NCI-H1694 (cell line): ENCODE measurements at places on chromosomes 4 and X.

- peak; percentile 82 for DNase-seq
These were observed 75.7 kb upstream of the ANK2 start for GRCh38 chr4:112973750-112974251.

- no peak for DNase-seq
These were observed 80.7 kb upstream of the GPM6B start for GRCh38 chrX:13897566-13897965.

DNA sequence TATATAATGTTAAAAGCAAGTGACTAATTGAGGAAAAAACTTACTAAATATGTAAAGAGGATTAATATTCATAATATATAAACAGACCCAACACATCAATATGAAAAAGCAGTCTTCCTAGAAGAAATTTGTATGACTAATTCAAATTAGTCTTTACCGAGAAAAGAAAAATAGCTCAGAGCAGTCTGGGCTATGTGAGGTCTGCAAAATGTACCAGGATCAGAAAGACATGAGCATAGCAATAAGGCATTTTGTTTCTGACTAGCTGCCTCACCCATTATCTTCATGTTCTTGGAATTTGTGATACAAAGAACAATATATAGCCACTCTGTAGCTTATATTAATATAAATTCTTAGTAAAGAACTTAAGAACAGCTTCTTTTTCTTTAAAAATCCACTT lies 13.7 kb upstream of the TMPRSS11B start:
- DNase-seq = no peak

GRCh38 chr4:16294455-16294854 lies 68.2 kb upstream of the TAPT1 start:
- no peak for DNase-seq

DNA sequence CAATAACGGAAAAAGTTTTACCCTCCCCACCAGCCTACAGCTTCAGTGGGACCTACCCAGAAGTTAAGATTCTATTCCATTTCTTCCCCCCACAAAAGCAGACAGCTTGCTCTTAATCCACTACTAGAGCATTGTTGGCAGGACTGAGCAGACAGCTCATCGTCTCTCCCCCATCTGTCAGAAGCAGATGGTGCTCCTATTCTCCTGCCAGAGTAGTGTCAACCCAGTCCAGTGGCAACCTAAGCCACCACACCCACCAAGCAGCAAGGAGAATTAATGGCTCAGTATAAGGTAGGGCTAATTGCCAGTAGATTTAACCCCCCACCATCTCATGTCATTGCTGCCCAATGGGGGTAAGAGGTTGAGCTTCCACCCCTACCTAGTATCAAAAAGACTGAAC lies 62.0 kb downstream of the AWAT2 start:
- DNase-seq = peak; percentile 95

DNA sequence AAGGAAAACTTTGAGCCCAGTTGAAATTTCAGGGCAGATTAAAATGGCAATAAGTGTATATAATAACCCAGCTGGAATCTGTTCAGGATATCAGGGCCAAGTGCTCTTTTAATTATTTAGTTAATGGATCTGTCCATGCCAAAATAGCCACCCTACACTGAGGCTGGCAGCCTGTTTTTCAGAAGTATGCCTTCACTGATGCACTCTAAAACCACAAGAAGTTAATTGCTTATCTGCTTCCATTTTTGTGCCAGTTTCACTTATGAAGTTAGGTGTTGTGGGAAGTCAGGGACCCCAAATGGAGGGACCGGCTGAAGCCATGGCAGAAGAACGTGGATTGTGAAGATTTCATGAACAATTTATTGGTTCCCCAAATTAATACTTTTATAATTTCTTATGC lies 960.3 kb downstream of the C4orf33 start:
- no peak for DNase-seq

DNA sequence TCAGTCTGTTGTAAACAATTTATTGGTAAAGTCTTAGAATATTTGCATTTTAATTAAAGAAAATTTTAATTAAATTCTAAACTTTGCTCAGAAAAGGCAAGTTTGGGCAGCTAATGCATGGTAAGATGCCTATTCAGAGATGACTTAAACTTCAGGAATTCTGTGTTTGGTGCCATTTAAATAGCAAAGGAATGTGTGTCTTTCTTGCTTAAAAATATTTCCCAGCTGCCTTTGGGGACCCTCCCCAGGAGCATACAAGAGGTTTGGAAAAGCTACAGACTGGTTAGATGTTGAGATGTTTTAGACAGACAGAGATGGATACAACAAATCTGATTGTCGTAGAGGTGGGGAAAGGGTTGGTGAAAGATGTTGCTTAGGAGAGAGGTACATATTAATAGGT lies 36.5 kb downstream of the AFF2 start:
- DNase-seq = no peak

DNA sequence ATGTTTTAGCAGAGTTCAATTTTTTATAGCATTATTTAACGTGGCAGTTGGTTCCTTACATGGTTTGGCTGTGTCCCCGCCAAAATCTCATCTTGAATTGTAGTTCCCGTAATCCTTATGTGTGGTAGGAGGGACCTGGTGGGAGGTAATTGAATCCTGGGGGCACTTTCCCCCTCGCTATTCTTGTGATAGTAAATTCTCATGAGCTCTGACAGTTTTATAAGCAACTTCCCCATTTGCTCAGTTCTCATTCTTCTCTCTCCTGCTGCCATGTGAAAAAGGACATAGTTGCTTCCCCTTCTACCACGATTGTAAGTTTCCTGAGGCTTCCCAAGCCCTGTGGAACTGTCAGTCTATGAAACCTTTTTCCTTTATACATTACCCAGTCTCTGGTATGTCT lies 329.5 kb downstream of the GRIA2 start:
- DNase-seq = no peak

GRCh38 chr4:16029886-16030285 lies 53.9 kb downstream of the PROM1 start:
- no peak for DNase-seq

DNA sequence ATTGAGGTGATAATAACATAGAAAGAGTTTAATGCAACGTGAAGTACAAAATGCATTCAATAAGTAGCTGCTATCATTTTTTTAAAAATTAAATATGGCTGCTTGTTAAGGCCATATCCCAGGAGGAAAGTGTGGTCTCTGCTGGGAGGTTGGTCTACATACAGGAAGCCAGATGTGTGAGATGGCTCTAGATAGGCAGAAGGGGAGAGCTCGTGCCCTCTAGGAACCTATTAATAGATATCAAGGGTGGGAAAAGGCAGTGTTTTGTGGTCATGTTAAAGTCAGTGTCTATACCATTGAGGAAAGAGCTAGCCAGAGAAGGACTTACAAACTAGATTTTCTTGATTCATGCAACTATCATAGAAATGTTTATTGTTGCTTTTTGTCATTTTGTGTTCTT lies 140.5 kb downstream of the KLHL8 start:
- DNase-seq = no peak

DNA sequence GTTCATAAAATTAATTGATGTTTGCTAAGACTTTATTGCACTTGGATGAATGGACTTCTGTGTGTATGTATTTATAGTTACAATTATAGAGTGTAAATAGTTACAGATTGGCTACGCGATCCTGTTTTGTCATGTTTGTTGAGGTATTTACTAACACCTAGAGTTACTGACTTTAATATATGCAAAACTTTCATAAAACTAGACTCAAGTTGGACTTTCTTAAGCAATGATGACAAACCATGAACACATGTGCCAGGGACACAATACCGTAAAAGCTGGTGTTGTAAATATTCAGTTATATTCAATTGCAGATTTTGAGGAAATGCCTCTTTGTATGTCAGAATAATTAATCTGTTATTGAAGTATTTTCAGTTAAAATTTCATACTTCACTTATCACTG lies 6.1 kb downstream of the GRIA2 start:
- DNase-seq = no peak

GRCh38 chr4:139229534-139230039 lies 50.4 kb downstream of the MGARP start:
- DNase-seq = peak; percentile 6

GRCh38 chrX:109880629-109881028 lies 122.3 kb upstream of the TMEM164 start:
- no peak for DNase-seq

DNA sequence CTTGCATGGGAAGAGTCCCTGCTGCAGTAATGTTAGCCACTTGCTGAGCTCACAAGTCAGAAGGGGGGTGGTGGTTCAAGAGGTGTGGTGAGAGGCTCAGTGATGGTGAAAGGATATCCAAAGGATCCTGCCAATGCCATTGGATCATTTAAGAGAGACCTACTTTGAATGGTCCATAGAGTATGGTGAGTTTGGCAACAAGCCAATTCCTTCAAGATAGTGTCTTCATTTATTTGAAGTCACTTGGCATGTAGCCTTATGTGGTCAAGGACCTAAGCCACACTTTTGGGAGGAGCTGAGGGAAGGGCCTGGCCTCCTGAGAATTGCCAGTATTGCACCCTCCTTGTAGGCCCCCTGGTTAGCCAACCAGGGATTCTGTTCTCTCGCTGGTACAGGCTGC lies 87.9 kb downstream of the TSPAN7 start:
- DNase-seq = no peak

DNA sequence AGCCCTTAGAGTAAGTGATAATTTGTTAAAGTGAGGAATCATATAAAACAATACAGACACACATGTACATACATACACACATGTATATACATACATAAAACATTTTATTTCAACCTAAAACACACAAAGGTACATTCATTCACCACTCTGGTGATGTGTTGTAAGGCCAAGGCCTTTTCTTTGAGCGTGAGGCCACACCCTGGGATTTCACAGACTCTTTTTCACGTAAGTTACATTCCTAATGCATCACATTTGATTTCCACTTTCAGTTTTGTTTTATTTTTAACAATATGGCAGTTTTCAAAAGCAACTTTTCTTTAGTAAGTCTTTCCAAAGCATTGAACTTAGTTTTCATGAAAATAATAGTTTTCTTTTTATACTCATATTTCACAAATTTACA lies 170.7 kb downstream of the COL4A6 start:
- DNase-seq = no peak

DNA sequence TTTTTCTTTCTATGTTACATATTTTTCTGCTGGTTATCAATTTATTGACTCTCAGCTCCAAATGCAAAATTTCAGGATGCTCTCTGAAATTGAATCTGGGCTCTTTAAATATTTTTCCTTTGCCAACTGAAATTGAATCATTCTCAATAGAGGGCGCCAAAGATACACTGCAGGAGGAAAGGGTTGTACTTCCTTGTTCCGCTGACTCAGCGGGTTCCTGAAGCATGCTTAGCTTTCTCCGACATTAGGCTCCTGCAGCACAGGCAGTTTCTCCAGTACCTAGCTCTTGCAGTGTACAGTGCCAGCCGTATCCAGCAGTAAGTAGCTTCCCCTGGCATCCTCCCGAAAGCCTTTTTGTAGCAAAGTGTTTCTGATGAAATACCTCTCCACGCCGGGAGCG lies 28.8 kb upstream of the CFAP47 start:
- DNase-seq = peak; percentile 38

DNA sequence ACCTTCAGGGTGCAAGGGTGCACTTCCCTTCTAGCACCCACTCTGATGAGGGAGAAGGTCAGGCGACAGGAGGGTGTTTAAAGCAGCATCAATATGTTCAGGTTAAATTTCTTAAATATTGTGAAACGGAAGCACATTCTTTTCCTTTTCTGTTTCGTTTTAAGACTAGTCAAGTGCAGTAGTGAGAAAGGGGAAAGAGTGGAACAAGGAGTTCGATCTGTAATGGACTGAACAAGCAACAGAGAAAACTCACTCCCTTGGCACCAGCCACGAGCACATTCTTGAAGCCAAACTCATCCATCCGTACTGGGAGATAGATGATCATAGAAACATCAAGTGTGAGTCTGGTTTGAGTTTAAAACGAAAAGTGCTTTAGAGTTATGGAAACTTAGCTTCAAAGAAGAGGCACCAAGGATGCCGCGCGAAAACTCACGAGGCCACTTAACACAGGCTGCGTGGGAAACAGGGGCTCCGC lies 815 bp downstream of the FAM53A start:
- DNase-seq = no peak

DNA sequence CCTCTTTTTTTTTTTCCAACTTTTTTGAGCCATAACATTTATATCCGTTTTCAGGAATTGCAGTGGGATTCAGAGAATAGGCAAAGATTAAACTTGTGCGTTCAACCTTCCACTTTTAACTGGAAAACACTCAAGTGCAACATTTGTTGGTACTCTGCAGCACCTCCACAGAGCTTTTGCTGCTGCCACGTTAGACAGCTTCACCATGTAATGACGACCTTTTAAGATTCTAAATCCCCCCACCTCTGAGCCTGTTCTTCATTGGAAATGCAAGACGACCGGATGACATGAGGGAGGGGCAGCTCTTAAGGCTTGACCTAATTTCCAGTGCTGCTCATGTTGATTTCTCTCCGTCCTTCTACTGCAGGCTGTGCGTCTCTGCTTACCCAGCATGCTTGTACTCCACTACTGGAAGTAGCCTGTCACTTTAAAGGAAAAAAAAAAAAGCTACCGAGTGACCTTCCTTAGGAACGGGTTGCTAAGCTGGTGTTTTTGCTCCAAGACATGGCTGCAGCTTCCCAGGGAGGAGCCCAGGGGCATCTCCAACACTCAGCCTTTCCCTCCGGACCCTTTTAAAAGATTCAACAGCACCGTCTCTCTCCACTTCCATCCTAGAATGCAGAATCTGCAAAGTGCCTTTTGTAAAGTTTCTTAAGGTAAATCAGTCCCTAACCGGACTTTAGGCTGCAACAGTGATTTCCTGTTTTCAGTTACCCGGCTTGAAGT lies at the start of gene CC2D2A:
TSS of gene CC2D2A (plus strand) at position 481 of the 726 bp plus-strand sequence. CDS start 6,051 bp downstream, outside the sequence.
- no peak for DNase-seq

- DNase-seq = no peak
These were observed 38.8 kb upstream of the MAD2L1 start for GRCh38 chr4:120105472-120105871.

DNA sequence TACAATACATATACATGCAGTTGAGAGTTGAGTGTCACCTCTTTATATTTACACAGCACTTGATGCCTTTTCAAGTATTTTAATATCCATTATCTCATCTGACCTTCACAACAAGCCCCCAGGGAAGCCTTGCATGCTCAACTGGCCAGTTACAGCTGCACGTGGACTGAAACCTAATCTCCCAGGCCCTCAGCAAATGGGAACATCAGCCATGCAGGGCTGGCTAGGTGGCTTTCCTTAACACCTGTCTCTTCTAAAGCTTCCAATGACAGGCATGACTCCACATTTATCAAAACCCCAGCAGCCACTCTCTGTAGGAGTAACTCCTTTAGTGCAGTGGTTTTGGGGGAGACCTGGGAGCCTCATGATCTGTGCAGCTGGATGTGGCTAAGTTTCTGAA lies 56.4 kb downstream of the PHKA2 start:
- no peak for DNase-seq

- no peak for DNase-seq
These were observed 13.4 kb upstream of the CLOCK start for GRCh38 chr4:55560096-55560495.

GRCh38 chr4:56296526-56296925 lies 90.8 kb downstream of the AASDH start:
- no peak for DNase-seq

GRCh38 chrX:53362449-53362848 lies 60.0 kb downstream of the SMC1A start:
- DNase-seq = no peak
